Dermis microvascular lymphatic vessel endothelial cell (primary cell): ENCODE measurements at places on chromosomes 6 and 20. TPM values are rescaled to one million over a fixed set of nuclear protein-coding genes. Genes with fewer than 3 reads are reported as not detected.

GRCh38 chr20:62734326-62734725, 25.7 kb downstream of the NTSR1 start:
- no peak for DNase-seq

WFDC5 gene
- total RNA-seq = not detected in 2 replicates

DNA sequence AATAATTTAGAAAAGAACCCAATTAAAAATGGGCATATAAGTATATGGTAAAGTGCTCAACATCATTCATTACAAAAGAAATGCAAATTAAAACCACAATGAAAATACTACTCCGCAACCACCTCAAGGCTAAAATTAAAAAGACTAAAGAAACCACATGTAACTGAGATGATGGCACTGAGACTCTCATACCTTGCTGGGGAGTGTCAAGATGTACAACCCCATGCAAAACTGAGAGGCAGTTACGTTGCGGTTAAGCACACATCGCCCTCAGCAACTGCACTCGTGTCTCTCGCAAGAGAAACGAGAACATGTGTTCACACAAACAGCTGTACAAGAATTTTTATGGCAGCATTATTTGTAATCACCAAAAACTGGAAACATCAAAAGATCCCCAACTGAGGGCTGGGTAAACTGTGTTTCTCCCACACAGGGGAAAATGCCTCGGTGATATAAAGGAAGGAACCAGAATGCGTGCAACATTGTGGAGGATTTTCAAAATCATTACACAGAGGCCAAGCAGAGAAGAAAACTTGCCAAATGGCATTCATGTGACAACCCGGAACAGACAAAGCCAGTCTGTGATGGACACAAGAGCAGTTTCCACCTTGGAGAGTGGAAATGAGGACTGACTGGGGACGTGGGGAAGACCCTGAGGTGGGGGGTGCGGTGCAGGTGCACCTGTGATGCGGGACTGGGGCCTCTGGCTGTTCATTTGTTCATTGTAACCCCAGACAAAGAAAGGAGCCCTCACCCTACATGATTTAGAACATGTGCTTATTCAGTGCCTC, 144.9 kb downstream of the WDR27 start:
- DNase-seq = no peak

DNA sequence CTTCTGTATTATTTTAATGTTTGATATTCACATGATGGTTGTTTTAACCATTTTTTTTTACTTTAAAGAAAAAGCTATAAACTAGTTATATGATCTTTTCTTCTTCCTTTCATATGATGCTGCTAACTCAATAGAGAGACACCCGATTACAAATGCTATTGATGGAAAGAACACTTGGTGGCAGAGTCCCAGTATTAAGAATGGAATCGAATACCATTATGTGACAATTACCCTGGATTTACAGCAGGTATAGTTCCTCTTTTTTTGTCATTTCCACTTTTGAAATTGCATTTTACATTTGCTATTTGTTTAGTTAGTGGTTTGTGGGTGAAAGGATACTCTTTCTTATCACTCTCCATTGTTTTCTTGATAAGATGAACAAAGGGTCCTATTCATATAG, 176.7 kb downstream of the LAMA2 start:
- DNase-seq = no peak

MUC21 gene
- total RNA-seq = not detected in 2 replicates

KLC4 gene
- total RNA-seq = 14.2 and 17.6 TPM in 2 replicates
